ENCODE measurements at places on chromosomes 7 and 10. TPM values are rescaled to one million over a fixed set of nuclear protein-coding genes. Genes with fewer than 3 reads are reported as not detected.

The KAZALD1 gene
- 0.57 TPM for total RNA-seq

The PRKG1 gene
- not detected for total RNA-seq

The VWA2 gene
- not detected for total RNA-seq

- no peaks in the 10 kb centered on the region for H3K27me3 ChIP-seq
- no peak overlapping the region for H3K27ac ChIP-seq
- H3K4me3 ChIP-seq, result peak overlapping the region; percentile 34
- peaks cover 17% of the 10 kb centered on the region for H3K36me3 ChIP-seq
- H3K4me1 ChIP-seq, result peaks cover 33% of the 10 kb centered on the region
Measured at GRCh38 chr10:118698421-118698820, 56.3 kb downstream of the CACUL1 start.

- no peaks in the 10 kb centered on the region for H3K4me1 ChIP-seq
- H3K27ac ChIP-seq, result no peak overlapping the region
- H3K27me3 ChIP-seq, result no peaks in the 10 kb centered on the region
- H3K36me3 ChIP-seq, result no peaks in the 10 kb centered on the region
- DNase-seq, result no peak
Measured at GRCh38 chr7:70907259-70908247, 224.4 kb upstream of the GALNT17 start.
